EH (cell line): ENCODE measurements at places on chromosomes 11 and 22.

DNA sequence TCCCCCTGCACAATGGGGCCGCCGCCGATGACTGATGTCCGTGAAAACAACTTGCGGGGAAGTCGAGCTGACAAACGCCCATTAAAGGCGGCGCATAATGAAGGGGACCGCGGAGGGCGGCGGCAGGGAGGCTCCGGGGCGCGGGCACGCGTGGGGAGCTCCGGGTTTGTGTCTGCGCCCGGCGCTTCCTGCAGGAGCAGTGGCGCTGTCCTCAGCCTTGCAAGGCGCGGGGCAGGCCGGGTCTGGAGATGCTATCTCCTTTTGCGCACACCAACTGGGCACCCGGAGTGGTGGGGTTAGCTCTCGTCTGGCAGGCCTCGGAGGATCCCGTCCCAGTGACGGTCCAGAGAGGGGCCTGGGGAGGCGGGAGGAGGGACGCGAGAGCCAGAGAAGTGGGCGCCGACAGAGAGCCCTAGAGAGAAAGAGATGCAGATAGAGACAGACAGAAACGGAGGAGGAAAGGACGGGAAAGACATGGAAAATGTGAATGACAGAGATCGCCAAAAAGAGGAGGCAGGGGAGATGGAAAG, 390 bp upstream of the FGF3 start:
- DNase-seq, result no peak

DNA sequence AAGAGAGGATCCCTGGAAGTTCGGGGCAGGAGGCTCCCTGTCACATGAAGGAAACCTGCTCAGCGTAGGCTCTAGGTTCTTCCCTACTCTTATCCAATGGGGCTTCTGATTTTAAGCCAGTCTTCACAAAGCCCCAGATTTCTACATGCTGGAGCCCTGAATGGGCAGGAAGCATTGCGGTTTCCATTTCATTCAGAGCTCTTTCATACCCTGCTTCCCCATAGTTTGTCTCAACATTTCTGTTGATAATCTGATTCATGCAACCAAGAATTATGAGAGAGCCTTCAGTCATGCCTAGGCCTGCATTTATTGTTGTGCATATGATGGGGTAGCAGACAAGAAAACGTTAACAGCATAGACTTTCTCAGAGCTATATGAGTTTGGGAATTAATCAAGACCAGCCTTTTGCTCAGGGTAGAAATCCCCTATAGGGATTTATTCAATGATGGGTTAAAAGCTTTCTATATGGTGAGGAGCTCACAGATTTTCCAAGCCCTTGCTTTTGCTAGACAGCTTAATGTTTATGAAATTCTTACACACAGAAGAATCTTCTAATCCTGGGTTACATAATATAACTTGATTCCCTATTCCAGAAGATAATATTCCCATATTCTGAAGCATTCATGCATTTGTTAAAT, 15.9 kb downstream of the OR51B4 start:
- DNase-seq, result no peak

DNA sequence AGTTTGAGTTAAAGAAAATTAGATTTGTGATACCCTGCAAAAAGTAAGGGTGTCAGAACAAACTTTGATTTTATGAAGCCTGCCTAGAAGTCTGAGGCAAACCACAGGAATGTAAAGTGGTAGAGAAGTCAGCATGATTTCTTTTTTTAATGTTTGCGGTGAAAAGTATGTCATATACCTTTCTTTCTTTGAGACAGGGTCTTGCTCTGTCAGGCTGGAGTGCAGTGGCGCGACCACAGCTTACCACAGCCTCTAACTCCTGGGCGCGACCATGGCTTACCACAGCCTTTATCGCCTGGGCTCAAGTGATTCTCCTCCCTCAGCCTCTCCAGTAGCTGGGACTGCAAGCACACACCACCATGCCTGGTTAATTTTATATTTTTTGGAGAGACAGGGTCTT, 4.7 kb downstream of the API5 start:
- DNase-seq, result peak; percentile 11

DNA sequence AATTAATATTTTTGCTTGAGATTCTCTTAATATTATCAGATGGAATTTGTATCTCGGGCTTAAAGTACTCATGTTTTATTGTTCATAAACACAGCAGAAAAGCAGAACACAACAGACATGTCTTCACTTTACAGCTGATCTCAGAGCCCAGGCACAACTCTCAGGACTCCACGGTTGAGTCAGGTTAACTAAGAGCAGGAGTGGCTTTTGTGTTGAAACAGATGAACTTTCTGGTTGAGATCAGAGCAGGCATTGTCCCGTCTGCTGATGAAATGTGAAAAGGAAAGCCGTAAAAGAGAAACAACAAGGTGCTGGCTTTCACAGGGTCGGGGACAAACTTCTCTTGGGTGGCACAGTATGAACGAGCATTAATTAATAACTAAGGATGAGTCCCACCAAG, 49.0 kb downstream of the JHY start:
- DNase-seq, result no peak

GRCh38 chr22:37062376-37062675, 10.8 kb downstream of the KCTD17 start:
- no peak for DNase-seq

- DNase-seq, result no peak
Observed at GRCh38 chr11:117752071-117752470, 44.9 kb downstream of the DSCAML1 start.

DNA sequence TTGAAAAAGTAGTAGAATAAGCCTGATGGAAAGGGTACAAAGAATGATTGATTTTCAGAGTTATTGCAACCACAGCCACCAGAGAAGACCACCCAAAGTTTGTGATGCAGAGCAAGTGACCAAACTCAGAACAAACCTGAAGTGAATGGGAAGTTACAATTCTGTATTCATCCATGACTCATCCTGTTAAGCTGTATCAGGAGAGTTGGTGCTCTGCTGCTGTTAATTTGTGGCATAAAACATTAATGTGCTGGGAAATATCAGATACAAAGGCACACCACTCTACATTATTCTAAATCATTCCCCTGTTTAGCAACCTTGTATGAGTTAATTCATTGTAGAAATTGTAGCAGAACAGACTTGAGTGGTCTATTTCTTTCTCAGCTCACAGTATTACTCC, 19.6 kb upstream of the PDGFD start:
- no peak for DNase-seq

GRCh38 chr11:2777871-2778629, 78.3 kb upstream of the KCNQ1OT1 start:
- no peak for DNase-seq

DNA sequence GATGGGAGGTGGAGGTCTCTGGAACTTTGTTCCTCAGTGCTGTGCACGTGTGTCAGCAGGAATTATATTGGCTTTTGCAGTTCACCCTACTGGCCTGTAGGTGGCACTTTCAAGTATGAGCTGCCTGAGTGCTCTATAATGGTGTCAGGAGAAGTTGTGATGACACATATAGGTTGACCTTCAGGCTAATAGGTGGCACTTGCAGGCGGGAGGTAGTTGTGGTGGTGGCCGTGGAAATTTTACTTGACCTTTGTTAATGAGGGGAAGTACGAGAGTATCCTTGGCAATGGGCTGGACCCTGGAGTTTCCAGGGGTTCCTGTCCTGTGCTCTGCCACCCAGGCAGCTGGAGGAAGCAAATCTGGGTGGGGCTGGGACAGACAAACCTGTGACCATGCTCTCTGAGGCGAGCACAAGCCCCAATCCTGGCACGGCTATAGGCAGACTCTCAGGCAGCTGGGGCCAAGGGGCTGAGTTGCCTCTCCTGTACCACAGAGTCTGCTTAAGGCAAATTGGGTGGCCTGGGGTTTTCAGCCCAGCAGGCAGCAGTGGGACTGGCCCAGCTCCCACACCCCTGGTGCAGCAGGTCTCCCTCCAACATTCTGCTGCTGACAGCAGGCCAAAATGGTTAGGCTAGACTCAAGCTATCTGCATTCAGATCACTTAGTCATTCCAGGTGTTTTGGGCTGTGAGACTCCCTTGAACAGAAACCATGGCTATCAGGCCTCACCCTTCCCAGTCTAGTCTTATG, 147.5 kb upstream of the CTSC start:
- DNase-seq, result peak; percentile 43

- DNase-seq, result peak; percentile 49
Observed at GRCh38 chr11:72598906-72599305, 75.3 kb downstream of the PDE2A start.

GRCh38 chr11:2772544-2773031, 72.8 kb upstream of the KCNQ1OT1 start:
- DNase-seq, result peak; percentile 60

- no peak for DNase-seq
Observed at GRCh38 chr11:77611921-77612320, 22.2 kb downstream of the AQP11 start.

DNA sequence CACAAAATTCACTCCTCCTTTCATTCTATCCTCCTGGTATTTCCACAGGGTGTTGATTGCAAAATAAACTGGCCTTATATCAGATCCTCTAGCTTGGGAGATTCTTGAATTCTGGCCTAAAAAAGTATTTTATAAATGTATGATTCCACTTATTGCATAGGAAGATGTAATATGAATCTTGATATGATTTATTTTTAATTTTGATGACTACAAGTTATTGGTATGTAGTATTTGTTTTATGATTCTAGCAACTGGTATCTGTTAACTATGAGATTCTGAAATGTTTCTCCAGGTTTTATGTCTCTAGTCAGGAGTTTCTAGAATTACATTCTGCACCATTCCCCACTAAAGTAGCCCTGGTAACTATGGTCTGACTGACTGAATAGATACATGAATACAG, 373.9 kb upstream of the C11orf87 start:
- no peak for DNase-seq

GRCh38 chr11:76782531-76783293, 444 bp upstream of the TSKU start:
- DNase-seq, result peak; percentile 93

DNA sequence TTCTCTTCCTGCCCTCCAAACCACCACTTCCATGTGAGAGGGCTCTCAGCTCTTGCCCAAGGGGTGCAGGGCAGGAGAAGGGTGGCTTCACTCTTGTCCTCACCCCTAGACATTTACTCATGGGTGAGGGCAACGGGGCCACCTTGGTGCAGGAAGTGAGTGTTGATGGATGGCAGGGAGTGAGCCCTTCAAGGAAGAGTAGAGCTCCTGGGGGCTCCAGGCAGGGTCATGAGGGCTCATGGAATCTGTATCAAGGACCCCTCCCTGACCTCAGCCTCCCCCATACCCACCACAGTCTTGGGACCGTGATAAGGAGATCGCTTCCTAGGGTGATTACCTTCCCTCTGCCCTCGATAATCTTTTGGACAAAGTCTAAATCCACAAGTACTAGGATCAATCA, 37.8 kb downstream of the TSPAN18 start:
- DNase-seq, result no peak

DNA sequence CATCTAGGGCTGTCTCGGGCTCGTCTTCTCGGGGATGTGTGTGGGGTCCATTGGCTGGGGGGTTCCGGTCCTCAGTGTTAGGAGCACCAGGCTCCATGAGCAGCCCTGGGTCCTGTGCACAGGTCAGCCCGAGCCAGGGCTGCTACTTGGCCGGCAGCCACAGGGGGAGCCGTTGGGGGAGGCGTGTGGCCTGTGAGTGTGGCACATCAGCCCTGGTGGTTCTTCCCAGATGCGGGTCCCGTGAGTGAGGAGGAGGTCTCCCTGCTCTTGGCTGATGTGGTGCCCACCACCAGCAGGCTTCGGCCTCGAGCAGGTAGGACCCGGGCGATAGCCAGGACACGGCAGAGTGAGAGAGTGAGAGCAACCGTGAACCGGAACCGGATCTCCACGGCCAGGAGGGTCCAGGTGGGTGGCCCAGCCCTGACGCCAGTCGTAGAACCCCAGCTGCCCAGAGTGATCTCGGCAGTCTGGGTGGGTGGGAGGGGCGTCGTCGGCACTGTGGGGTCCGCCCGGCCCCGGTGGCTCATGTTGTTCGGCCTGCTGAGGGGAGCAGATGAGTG, 18.5 kb downstream of the IRF7 start:
- no peak for DNase-seq

DNA sequence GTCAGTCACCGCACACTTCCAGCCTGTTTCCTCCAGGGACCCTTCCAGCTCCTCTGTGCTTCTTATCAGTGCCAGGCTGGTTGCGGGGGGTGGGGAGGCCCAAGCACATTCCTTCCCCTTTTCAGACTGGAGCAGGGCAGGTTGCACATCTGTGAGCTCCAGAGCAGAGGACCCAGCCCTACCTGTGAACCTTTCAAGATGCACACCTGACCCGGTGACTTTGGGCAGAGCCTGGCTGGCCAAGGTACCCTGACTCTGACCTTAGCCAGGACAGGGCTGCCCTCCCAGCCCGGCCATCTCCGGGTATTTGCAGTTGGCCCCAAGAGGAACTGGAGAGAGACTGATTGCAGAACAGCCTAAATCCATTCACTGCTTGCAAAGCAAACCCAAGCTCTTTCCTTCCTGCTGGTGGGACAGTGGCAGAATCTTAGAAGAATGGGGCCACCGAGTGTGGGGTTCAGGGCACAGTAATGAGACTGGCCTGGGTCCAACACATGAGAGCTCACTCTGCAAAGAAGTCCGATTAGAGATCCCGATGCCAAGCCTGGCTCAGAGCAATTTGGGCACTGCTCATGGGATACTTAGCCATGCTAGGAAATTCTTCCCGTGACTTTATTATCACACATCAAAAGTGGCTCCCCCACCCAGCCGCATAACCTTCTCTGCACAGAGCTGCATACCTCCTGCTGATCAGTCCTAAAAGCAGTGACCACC, 64.7 kb upstream of the CCND1 start:
- no peak for DNase-seq

GRCh38 chr11:11119917-11120316, 233.1 kb downstream of the CSNK2A3 start:
- no peak for DNase-seq

- no peak for DNase-seq
Observed at GRCh38 chr22:49642331-49642730, 185.3 kb downstream of the BRD1 start.

- peak; percentile 73 for DNase-seq
Observed at GRCh38 chr11:125091247-125091876, 20.1 kb downstream of the TMEM218 start.

DNA sequence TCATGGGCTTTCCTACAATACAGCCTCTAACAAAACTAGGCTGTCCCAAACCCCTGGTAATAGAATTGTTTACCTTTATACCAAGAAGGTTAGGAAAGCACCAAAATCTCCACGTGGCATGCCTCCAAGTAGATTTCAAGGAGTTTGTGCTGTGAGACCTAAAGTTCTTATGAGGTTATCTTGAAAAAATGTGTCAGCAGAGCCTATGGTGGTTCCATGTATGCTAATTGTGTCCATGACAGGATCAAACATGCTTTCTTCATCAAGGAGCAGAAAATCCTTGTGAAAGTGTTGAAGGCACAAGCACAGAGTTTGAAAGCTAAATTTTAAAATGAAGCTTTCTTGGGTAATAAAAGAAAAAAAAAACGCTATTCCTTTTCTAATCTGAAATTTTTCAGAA, 36.2 kb downstream of the CCDC73 start:
- no peak for DNase-seq

GRCh38 chr22:17781319-17782031, 7.2 kb upstream of the BID start:
- peak; percentile 80 for DNase-seq

- DNase-seq, result peak; percentile 45
Observed at GRCh38 chr11:120129570-120129969, 8.3 kb downstream of the TRIM29 start.

GRCh38 chr11:94794287-94795168, 26.4 kb downstream of the AMOTL1 start:
- peak; percentile 99 for DNase-seq

- peak; percentile 62 for DNase-seq
Observed at GRCh38 chr11:75896843-75897419, 81.9 kb downstream of the UVRAG start.

GRCh38 chr11:102559839-102560238, 29.3 kb upstream of the MMP7 start:
- no peak for DNase-seq
